Stimulated activated CD4-positive, alpha-beta T cell treated with anti-CD3 and anti-CD28 coated beads, Interleukin-4, amount 100 ng/mL, for 1 hour (primary cell): ENCODE measurements at places on chromosomes 16 and 17.

- no peak for DNase-seq
Observed at GRCh38 chr16:73616770-73617169, 568.8 kb upstream of the ZFHX3 start.

- no peak for DNase-seq
Observed at GRCh38 chr16:51510416-51510815, 359.3 kb upstream of the SALL1 start.

DNA sequence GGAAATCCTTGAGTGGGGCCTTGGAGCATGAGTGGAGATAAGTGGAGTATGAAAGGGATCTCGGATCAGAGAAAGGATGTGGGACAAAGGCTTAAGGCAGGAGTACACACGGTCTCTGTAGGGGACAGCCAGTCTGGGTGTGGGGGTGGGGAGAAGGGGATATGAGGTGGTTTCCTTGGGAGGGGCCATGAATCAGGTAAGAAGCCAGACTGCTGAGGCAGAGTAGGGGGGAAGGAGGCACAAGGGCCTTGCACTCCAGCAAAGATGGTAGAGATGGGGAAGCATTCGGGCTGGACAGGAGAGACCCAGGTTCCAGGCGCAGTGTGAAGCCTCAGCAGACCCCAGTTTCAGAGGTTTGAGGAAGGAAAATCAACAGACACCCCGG, 1.6 kb downstream of the HSD11B2 start:
- DNase-seq = no peak

GRCh38 chr17:75588596-75589011, 1.0 kb downstream of the MYO15B start:
- DNase-seq = no peak

GRCh38 chr16:85124636-85125346, 12.5 kb upstream of the CIBAR2 start:
- no peak for DNase-seq

DNA sequence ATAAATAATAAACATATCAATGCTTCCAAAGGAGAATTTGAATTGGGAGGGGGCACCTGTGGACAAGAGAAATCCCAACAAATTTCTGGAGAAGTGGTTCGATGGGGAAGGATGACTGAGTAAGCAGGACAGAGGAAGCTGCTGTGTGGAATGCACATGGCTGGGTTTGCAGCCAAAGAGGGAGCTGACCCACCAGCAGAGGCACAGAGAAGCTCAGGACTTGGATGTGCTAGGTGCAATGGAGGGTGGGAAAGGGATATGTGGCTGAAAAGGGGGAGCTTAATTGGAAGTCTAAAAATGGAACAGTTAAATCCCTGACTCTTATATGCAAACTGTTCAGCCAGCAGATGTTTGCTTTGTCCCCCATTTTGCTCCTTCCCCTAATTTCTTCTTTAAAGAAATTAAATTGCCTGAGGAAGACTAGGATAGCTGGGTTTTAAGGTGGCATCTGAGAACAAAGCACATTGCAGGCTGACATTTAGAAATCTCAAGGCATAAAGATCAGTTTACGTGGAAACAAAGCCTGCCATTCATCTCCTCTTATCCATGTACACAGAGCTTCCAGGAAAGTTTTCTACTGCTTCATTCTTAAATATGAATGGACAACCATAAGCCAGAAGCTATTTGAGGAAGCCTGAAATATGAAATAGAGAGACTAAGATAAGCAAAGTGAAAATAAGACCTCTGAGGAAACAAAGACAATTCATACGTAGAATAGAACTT, 23.0 kb upstream of the TNS4 start:
- DNase-seq = no peak

DNA sequence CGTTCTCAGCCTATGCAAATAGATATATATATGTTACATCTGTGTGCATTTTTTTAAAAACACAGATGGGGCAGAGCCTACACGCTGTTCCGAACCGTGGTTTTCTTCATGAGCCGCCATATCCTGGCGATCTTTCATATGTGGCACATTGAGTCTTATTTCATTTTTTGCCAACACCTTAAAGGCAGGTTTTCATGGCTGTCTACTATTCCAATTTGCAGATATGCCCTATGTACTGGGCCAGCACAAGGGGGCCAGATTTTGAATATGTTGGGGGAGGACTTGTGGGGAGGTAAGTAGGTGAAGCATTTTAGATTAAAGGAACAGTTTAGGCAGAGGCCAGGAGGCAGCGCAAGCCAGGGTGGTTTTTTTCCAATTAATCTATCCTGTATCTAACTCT, 16.0 kb downstream of the WFDC1 start:
- DNase-seq = no peak

- peak; percentile 1 for DNase-seq
Observed at GRCh38 chr16:85390511-85391174, 222.5 kb upstream of the GSE1 start.

DNA sequence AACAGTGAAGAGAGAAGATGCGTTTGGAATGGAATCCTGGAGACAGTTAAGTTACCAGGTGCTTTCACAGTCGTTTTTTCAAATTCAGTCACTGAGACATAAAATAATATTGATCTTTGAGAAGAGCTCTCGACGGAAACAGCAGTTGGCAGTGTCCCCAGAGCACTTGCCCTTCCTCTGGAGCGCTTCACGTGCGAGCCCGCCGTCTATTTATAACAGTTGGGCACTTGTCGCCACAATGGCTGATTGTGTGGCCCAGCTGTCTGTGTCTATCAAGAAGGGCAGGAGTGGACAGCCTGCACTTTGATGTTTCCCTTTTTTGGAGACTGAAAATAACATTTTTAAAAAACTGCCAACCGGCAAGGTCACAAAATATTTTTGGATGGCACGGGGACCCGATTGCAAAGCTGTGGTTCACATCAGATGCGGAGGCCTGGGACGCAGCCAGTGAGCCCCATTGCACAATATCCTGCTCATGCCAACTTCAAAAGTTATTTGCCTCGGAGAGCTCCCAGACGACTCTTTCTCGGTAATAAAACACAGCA, 62.9 kb downstream of the ADCY9 start:
- DNase-seq = no peak

GRCh38 chr16:56233795-56234566, 42.7 kb downstream of the GNAO1 start:
- DNase-seq = no peak

- DNase-seq = no peak
Observed at GRCh38 chr17:11950771-11951519, 46.3 kb downstream of the ZNF18 start.

DNA sequence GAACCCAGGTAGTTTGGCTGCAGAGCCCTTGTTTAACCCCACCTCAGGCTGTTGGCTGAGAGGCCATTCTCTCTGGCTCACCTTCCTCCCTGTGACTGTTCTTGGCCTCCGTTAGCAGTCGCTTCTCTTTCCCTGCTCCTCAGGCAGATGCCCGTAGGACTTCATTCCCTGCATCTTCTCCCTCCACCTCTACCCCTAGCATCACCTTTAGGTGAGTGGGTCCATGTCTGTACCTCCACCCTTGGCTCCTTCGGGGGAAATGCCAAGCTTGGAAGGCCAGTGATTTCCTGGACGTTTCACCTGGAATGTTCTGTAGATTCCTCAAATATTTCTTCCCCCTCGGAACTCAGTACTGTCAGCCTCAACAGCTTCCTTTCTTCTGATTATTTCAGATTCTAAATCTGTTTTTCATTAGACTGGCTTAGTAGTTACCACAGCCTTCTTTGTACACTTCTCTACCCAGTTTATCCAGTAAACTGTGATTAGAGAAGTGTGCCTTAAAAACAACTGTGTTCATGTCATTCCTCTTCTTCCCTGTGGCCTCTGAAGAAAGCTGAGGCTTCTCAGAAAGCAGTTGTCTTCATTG, 227.9 kb downstream of the MSI2 start:
- no peak for DNase-seq

DNA sequence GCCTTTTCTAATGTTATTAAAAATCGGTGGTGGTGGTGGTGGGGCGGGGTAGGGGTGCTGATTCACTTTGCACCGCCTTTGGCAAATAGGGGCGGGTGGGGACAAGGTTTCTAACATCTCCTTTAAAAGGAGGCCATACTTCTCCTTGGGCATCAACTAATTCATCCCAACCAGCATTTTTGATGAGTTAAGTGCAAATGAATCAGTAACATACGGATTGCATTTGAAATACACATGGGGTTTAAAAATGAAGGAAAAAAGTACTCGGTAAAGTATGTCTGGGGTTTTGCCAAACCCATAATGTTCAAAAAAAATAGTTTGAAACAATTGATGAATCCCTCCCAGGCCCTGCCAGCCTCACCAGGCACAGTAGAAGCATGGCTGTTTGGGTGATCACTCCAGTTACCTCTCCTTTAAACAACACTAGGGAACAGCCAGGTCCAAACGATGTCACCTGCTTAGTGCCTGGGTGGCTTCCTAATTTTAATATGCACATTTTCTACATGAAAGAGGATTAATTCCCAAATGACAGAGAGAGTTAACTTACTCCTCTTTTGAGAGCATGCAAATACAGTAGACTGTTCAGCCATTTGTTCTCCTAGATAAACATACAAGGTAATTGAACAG, 107.2 kb downstream of the ANKFN1 start:
- no peak for DNase-seq
